Brain pericyte (primary cell): ENCODE measurements at places on chromosomes 11 and 22.

DNA sequence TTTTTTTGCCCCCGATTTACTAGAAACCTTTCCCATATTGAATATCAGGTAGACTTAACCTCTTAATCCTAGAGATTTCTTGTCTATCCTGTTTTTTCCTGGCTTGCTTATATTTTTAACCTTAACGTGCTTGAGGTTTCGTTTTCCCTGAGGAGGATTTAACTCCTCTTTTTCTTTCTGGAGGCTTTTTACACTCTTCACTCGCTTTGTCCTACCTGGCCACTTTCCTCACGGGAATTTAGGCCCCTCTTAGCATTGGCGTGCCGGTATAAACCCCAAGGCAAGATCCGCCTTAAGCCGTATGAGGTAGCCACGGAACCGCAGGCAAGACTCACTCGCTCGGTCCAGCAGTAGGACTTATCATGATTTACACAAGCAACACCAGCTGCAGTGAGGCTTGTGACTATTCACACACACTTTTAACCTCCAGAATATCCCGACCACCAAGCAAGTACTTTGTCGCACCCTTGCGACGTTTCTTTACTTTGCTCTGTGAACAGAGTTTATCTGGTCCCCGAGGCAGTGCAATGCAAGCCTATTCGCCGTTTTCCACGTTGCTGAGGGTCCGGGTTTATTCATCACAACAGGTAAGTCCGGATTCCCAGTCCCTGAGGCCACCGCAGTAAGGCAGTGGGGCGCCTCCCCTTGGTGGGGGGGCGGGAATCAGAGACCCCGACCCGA, 20.6 kb upstream of the ALDH3B2 start:
- no peak for DNase-seq

DNA sequence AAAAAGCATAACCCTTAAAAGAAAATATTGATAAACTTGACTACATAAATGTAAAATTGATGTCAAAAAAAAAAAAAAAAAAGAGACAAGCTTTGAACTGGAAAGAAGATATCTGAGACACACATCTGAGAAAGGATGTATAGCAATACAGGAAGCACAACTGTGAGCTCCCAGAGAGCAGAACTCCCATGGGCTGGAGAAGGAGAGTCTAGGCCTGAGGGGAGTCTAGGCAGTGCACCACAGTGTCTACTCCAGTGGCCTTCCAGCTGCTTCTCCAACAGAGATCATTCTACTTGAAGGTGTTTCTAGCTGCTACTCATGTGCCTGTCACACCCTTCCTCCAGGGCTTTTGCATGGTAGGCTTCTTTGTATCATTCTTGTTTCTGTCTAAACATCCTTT, 54.2 kb upstream of the SYT9 start:
- DNase-seq, result no peak

GRCh38 chr22:37734964-37735451, 38.2 kb downstream of the TRIOBP start:
- DNase-seq, result no peak

- DNase-seq, result no peak
These were observed 14.6 kb upstream of the RASSF10 start for GRCh38 chr11:12994476-12994875.

- DNase-seq, result no peak
These were observed 56.0 kb upstream of the APOA1 start for GRCh38 chr11:116893437-116893836.

DNA sequence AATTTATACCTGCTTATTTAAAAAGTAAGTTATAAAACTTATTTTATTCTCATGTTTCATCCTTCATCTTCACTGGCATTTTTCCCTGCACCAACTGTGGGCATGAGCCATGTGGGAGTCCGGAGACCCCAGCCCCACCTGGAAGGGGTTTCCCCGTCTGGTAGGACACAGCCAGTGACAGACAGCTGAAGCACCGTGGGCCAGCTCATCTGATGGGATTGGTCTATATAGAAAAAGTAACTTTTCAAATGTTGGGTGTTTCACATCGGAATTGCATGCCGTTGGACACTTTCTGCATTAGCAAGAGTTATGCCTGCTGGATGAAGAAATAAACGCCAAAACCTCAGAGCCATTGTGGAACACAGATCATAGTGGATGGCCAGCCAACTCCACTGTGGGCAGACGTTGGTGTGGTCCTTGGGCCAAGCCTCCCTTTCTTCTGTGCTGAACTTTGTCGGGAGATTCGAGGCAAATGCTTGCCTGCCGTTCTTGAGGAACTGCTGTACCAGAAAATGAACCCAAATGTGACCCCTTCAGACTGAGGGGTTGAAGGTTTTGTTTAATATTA, 1329.3 kb downstream of the TBC1D22A start:
- no peak for DNase-seq

DNA sequence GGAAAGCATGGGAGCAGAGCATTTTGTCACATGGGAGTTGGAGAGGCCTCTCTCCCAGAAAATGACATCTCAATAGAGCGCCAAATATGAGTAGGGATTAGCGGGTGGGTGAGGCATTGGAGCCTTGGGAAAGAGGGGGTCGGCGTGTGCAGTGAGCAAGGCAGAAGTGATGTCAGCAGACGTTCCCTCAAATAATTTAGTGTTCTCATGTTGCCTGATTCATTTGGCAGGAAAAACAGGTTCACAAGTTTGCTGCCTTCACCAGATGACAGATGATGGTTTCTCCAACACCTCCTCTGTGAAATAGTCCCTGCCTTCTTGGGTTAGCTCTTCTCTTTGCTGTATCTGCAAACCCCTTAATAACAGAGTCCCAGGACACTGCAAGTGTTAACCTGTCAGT, 118.5 kb upstream of the ARHGAP20 start:
- no peak for DNase-seq

DNA sequence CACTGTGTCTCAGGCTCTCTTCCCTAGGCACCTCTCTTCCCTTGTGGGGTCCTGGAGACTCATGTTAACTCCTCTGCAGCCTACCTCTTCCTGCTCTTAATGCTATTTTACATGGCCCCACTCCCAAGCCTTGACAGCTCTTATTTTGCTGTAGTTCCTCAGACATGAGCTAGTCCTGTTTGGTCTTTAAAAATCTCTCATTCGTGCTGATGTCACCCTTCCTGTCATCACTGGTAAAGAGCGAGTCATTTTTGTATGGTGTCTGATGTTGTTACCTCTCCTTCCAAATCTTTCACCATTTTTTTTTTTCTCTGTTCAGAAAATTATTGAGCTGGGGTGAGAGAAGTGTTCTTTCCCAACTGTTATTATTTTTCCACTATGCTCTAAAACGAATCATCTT, 84.8 kb upstream of the ZBED5 start:
- DNase-seq, result no peak

GRCh38 chr11:125381499-125382044, 114.5 kb downstream of the FEZ1 start:
- DNase-seq, result no peak

DNA sequence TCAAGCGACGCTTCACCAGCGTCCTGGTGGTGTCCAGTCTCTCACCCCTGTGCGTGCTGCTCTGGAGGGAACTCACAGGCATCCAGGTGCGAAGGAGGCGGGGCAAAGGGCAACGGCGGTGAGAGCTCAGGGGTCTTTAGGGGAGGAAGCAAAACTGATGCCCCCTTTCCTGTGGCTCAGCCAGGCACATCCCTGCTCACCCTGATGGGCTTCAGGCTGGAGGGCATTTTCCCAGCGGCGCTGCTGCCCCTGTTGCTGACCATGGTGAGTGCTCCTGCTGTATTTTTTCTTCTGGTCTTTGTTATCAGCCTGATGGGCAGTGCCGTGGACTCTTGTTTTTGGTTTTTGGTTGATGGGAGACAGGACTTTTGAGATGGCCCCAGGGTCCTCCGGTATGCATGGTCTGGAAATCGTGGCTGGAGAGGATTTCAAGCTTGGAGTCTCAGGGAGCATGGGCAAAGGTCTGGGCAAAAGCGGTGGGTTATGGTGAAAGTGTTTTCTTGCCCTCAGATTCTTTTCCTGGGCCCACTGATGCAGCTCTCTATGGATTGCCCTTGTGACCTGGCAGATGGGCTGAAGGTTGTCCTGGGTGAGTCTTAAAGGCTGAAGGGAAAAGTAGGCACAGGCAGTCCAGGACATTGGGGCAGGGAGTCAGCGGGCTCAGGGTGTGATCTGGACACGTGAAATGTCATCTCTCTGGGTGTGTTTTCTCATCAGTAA, 695 bp downstream of the RCE1 start:
- no peak for DNase-seq

- no peak for DNase-seq
These were observed 11.7 kb upstream of the FXYD6 start for GRCh38 chr11:117888139-117888566.

GRCh38 chr11:112734207-112734606, 227.0 kb upstream of the NCAM1 start:
- DNase-seq, result no peak

DNA sequence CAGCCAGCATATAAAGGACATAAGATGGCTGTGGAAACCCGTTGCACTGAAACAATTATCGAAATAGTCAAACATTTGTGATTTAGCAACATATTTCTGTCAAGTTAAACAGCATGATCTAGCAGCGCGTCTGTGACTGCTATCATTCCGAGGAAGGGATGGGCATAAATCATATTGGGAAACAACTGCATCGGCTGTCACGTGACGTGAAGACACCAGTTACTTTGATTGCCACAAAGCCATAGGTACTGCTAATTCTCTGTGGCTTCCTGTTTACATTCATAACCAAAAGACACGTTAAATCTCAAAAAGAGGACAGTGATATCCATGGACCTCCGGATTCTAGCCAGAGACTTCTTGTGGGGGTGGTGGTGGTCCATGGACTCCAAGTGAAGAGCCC, 87.8 kb downstream of the CACNA1I start:
- DNase-seq, result no peak
